DND-41 (cell line): ENCODE measurements at places on chromosomes 2 and 18.

GRCh38 chr2:229371086-229371485 lies 100.0 kb upstream of the PID1 start:
- no peak for DNase-seq

- no peak for DNase-seq
Observed at GRCh38 chr2:50356858-50357257, 675.1 kb downstream of the NRXN1 start.

- no peak for DNase-seq
Observed at GRCh38 chr18:50724751-50725151, 95.1 kb downstream of the MRO start.

DNA sequence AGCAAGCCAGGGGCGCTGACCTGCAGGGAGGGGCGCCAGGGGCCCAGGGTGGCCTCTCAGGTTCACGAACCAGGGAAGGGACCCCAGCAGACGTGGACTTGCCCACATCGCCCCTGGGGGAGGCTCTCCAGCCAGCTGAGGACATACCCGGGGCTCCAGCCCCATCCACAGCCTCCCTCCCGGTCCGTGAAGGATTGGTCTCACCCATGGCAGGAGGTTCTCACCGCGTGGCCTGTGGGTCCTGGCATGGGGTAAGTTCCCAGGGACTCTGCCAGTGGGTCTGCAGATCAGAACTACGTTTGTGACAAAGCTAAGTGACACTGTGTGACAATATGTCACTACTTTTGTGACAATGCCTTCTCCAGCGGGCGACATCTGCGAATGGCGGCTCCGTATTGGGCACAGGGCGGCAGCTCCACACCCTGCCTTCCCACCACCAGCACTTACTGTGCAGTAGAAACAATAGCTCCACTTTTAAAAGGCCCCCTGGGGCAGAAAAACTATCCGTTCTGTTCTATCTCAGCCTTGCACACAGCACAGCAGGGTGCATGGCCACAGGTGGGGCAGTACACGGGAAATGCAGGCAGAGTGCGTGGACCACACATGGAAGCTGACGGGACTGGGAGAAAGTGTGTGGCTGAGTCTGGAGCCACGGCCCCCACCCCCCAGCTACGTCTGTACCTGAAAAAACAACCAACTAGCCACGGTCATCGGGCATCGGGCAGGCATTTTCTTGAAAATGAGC lies 65.2 kb upstream of the CTDP1 start:
- DNase-seq = no peak

DNA sequence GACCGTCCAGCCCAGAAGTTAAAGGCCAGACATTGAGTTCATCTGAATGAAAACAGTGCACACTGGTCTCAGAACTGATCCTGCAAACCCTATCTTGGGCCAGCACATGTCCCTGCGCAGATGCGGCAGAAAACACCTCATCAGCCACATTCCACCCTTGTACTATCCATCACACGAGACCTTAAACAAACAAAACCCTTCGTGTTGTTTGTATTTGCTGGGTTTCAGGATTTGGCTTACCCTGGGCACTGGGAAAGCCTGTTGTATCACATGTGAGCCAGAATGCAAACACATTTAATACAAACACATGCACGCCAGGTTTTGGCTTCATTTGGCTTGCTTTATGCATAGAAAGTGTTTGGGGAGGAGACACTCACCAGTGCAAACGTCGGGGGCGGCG lies 12.5 kb downstream of the WIPF1 start:
- DNase-seq = no peak
